NCI-H774 (cell line): ENCODE measurements at places on chromosomes 2 and 18.

- DNase-seq, result no peak
These were observed 622.3 kb downstream of the ADCYAP1 start for GRCh38 chr18:1526991-1527390.

DNA sequence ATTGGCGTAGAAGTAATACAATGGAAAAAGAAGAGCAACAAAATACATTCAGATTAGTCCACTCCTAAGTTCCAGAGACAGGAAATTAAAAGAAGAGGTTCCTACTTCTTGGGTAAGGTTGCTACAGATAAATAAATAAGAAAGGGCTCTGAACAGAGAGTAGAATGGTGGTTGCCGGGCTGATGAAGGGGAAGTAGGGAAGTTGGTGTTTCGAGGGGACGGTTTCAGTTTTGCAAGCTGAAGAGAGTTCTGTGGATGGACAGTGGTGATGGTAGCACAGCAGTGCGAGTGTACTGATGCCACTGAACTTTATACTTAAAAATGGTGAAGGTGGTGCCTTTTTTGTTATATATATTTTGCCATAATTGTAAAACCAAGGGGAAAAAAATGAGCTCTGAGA lies 48.2 kb downstream of the CABYR start:
- DNase-seq, result no peak

GRCh38 chr2:134771313-134771801 lies 52.6 kb upstream of the TMEM163 start:
- no peak for DNase-seq

DNA sequence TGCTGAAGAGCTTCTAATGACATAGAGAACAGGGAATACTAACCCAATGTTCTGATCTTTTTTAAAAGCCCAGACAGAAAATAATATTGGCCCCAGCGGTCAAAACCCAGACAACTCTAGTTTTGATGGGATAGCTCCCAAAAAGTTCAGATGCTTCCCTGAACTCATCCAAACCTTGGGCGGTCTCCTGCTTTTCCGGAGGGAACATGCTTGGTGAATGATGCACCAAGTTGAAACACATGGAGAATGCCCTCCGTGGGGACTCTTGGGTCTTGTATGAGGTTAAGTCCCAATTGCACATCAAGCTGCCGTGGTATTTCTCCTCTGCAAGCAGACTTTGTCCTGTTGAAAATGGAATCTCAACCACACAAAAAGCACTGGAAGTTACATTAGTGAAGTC lies 120.7 kb upstream of the CTAGE1 start:
- no peak for DNase-seq

- DNase-seq, result no peak
These were observed 136.4 kb downstream of the LRRC30 start for GRCh38 chr18:7367336-7367735.

DNA sequence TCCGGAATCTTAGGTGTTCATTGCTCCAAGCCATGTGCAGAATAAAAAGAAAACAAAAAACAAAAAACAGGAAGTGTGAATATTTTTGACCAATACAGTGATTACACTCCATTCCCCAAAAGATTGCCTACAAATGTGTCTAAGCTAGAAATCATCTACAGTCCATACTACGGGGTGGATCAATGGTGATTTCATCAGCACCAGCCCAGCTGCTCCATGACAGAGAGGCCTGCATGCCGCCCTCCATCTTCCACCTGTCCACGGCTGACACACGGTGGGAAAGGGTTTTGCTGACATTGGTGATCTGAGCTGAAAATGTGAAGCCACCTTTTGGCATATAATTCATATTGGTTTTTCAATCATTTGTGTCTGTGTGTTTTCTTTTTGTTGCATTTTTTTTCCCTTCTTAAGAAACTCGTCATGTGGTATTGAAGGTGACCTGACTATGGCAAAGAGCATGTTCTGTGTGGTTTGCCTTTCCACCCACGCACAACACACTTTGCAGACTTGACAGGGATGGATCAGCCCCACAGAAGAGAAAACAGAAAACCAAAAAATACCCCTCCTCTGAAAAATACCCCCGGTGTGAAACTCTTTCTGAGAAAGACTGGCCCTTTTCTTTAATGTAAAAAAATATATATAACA lies 533.1 kb downstream of the RNF144A start:
- DNase-seq, result no peak

- DNase-seq, result no peak
These were observed 23.7 kb downstream of the FAM178B start for GRCh38 chr2:96962567-96963203.

GRCh38 chr2:171210864-171211431 lies 50.3 kb upstream of the TLK1 start:
- DNase-seq, result no peak

DNA sequence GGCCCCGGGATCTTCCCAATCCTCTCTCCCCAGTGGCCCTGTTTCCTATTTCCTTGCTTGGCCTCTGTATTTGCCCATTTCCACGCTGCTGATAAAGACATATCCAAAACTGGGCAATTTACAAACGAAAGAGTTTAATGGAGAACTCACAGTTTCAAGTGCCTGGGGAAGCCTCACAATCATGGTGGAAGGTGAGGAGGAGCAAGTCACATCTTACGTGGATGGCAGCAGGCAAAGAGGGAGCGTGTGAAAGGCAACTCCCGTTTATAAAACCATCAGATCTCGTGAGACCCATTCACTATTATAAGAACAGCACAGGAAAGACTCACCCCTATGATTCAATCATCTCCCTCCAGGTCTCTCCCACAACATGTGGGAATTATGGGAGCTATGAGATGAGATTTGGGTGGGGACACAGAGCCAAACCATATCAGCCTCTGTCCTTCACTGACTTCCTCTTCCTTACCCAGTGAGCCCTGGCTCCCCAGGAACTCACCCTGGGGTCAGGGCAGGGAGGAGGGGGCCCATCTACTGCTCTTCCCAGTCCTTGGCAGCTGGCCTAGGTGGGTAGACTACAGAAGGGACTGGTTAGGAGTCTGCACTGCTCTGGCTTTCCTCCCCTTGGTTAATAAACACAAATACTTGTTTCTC lies 105.8 kb upstream of the MYCN start:
- no peak for DNase-seq

GRCh38 chr2:229852565-229852964 lies 69.2 kb downstream of the TRIP12 start:
- DNase-seq, result no peak

- no peak for DNase-seq
These were observed 29.0 kb upstream of the TCF7L1 start for GRCh38 chr2:85104228-85104627.

DNA sequence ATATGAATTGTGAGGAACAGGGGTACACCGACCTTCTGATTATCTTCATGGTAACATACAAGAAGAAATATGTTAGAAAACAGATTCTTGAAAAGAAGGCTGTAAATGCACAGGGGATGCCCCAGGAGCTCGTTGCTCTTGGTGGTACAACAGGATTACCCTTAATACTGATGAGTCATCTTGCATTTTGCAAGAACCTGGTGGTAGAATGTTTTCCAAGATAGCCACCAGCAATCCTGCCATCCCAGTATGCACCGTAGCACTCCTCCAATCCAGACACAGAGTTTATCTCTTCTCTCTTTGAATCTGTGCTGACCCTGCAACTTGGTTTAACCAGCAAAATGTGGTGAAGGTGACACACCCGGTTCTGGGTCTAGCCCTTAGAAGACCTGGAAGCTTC lies 238.3 kb downstream of the EN1 start:
- no peak for DNase-seq

GRCh38 chr2:224004105-224004695 lies 34.9 kb downstream of the SERPINE2 start:
- DNase-seq, result no peak

GRCh38 chr2:174952607-174953006 lies 52.6 kb downstream of the CHN1 start:
- DNase-seq, result peak; percentile 21

GRCh38 chr2:232229911-232230310 lies 148.6 kb upstream of the ALPP start:
- DNase-seq, result no peak

- DNase-seq, result no peak
These were observed 557.1 kb upstream of the DDX18 start for GRCh38 chr2:117257362-117257761.

GRCh38 chr2:237896507-237896892 lies 37.1 kb downstream of the RAMP1 start:
- no peak for DNase-seq

GRCh38 chr2:228988786-228989185 lies 282.3 kb downstream of the PID1 start:
- no peak for DNase-seq

DNA sequence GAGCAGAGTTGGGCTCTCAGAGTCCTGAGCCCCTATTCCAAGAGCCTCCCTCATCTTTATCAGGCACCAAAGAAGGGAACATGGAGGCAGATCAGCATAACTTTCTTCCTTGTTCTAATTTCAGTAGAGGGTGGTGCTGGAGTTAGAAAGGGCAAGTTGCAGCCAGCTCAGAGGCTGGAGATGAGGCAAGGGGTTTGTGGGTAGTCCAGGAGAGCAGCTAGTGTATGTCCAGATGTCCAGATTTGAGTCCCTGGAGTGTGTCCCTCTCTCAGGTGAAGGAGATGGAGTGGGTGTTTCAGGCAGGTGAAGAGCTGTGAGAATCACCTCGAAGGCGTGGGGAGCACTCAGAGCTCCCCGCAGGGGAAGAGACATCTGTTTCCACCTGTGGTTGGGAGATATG lies 478 bp upstream of the PRKAG3 start:
- no peak for DNase-seq

DNA sequence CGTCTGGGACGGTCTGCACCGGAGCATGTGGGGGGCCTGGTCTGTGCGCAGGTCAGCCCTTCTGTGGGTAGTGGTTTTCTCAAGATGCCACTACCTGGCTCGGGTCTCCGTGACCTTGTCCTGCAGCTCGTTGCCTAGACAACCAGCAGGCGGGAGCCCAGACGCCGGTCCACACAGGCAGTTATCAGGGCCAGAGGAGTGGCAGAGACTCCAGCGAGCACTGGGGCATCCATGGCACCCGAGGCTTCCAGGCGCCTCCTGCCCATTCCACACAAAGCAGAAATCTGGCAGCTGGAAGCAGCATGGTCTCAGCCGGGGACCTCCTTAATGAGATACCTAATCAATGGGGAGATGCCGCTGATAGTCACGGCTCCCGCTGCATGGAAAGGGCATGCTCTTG lies 156.1 kb downstream of the FAM210A start:
- DNase-seq, result no peak

DNA sequence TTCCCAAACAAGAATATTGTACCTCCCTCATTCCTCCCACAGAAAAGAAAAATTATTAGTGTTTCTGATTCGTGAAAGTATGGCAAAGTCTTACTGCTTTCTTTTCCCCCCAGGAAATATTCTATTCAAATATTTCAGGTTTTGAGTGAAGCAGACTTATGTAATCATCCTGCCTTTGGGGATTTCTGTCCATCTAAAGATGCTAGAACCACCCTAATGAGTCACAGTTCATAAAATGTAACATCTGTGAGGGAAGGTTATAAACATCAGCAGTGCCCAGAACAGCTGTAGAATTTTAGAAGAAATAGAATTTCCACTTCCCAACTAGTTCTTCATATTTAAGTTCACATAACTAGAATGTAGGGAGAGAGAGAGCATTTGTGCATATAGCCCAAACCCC lies 39.0 kb downstream of the EEF1B2 start:
- no peak for DNase-seq

DNA sequence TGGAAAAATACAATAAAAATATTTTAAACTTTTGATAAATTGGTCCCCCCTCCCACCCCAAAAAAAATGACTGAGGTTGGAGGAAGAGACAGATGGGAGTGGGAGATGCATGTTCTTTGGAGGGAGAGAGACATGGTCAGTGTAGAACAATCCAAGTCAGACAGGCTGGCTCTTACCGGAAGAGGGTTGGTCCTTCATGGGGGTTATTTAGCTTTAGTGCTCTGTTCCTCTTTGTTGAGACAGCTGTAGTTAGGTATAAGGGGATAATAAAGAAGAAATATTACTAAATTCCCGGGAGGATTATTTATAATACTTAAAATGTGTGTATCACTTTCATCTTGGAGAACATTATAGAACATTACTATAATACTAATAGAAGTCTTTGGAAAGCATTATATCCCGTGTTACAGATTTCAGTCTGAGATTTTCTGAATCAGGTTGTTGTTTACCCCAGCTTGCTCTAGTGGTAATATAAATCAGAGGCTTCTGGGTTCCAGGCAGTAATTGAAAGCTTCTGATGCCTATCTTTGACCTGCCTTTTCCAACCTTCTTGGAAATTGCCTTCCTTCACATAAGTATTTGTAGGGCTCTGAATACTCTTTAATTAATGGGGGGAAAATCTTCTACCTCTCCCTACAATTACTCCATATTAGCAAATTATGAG lies 87.7 kb downstream of the SPTBN1 start:
- DNase-seq, result no peak

- DNase-seq, result no peak
These were observed 125.0 kb upstream of the ARHGAP28 start for GRCh38 chr18:6604573-6604941.

GRCh38 chr18:39019989-39020388 lies 1454.4 kb upstream of the CELF4 start:
- peak; percentile 37 for DNase-seq
